CD4-positive, alpha-beta T cell treated with Interleukin-4 for 1 hour (primary cell): ENCODE measurements at places on chromosomes 7 and 10.
A peak's percentile ranks its signal among the peaks of the same experiment; 100 is the strongest.

GRCh38 chr7:5237286-5237685, 45.5 kb upstream of the SLC29A4 start:
- DNase-seq, result peak; percentile 49

DNA sequence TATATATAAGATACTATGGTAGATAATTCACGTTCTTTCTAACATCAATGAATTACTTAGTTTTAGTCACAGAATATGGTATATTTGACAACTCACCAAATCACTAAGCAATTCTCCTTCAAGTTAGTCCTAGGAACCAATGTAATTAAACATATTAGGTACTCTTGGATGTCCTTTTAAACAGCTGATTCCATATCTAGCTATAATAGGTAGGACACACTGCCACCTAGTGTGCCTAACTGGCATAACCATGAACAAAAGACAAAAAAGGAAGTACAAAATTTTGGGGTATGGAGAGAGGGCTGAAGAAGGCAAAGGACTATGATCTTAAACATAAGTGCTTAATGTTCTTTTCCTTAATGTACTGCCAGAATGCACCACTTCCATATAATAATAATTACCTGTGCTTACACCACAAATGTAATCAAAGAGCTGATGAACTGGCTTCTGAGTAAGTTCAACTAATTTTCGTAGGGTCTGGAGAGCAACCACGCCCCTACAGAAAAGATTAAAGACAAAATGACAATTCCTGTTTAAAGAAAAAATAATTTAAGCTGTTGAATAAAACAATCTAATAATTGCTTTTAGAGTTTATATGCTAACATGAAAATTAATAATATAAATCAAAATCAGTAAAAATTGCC, 28.7 kb downstream of the PNPLA8 start:
- DNase-seq, result peak; percentile 62

DNA sequence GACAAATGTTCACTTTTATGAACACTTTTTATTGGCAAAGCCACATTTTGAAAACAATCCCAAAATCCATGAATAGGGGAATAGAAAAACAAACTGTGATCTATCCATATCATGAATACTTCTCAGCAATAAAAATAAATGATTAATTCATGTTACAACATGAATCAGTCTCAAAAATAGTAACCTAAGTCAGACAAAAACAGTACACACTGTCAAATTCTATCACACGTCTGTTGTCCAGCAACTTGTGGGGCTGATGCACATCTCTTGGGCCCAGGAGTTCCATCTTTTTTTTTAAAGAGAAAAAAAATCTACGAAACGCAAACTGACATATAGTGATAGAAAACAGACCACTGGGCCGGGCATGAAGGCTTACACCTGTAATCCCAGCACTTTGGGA, 71.0 kb downstream of the LARP4B start:
- no peak for DNase-seq

GRCh38 chr10:58743466-58744115, 230.9 kb downstream of the BICC1 start:
- no peak for DNase-seq

GRCh38 chr7:112708236-112708635, 82.0 kb downstream of the TMEM168 start:
- DNase-seq, result no peak

DNA sequence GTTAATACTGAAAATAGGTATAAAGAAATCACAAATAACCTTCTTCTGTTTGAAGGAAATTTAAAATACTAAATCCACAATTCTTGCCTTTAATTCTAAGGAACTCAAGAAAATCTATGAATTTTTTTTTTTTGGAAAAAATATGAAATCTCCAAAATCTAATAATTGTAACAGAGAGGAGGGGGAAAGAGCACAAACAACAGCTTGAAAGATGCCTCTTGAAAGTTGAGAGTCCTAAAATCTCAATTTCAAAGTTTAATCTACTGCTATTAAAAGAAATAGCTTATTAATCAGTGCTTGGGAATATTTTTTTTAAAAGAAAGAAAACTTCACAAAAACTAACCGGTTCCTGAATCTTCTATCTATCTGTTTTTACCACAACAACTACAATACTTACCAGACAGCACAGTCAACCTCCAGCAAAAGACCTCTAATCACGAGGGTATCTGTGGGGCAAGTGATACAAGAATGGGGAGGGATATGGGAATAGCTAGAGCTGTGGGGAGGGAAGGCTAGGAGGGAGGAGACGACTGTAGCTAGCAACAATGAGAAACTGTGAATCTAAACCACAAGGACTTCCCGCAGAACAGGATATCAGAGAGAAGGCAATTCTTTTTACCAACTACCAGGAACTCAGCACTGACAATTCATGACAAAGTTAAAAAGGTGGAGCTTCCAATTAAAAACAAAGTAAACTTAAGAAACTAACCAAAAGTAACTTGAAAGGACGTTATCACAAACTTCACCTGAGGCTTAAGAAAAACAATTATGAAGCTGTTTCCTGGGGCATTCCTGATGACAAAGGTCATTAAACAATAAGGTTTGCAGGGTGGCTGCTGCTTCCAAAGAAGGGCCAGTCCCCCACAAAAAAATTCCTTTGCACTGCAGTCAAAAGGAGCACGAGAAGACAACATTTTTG, at the start of gene USP54:
USP54 (minus strand) TSS at position 462 of the 919 bp plus-strand sequence. CDS start 15,684 bp downstream, outside the sequence.
- DNase-seq, result peak; percentile 52

DNA sequence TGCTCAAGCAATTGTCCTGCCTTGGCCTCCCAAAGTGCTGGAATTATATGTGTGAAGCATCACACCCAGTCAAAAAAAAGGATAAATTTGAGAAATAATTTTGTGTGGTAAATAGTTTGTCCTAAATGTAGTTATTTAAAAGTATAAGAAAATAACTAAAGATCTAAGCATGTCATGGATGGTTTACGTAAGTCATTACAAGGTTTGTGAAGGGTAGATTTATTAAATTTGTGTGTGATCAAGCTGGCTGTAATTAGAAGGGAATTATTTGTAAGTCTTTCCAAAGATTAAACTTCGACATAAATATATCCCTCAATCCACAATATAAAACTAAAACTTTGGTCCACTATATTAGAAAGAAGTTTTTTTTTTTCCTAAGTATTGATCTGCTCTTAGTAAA, 28.6 kb downstream of the ORC5 start:
- no peak for DNase-seq

DNA sequence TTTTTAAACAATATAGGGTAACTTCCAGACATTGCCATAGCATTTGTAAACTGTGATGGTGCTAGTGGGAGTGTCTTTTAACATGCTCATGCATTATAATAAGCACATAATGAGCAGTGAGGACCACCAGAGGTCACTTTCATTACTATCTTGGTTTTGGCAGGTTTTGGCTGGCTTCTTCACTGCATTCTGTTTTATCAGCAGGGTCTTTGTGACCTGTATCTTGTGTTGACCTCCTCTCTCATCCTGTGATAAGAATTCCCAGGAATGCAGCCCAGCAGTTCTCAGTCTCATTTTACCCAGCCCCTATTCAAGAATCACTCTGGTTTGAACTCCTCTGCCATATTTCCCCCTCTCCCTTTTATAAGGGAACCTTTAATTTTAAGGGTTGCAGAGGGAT, 91.3 kb downstream of the ZNF467 start:
- DNase-seq, result no peak

DNA sequence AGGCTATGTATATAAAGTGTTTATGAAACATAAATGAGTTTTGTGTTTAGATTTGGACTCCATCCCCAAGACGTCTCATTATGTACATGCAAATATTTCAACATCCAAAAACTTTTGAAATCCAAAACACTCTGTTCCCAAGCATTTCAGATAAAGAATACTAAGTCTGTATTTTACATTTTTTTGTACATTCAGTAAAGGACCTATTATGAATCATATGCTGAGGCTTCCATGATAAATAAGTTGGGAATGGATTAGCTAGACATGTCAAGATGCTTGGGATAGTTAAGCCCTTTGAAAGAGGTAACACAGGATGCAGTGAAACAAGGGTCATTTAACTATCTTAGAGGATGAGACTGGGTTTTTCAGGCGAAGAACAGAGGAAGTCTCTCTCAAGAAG, 262.9 kb downstream of the SNX13 start:
- no peak for DNase-seq

DNA sequence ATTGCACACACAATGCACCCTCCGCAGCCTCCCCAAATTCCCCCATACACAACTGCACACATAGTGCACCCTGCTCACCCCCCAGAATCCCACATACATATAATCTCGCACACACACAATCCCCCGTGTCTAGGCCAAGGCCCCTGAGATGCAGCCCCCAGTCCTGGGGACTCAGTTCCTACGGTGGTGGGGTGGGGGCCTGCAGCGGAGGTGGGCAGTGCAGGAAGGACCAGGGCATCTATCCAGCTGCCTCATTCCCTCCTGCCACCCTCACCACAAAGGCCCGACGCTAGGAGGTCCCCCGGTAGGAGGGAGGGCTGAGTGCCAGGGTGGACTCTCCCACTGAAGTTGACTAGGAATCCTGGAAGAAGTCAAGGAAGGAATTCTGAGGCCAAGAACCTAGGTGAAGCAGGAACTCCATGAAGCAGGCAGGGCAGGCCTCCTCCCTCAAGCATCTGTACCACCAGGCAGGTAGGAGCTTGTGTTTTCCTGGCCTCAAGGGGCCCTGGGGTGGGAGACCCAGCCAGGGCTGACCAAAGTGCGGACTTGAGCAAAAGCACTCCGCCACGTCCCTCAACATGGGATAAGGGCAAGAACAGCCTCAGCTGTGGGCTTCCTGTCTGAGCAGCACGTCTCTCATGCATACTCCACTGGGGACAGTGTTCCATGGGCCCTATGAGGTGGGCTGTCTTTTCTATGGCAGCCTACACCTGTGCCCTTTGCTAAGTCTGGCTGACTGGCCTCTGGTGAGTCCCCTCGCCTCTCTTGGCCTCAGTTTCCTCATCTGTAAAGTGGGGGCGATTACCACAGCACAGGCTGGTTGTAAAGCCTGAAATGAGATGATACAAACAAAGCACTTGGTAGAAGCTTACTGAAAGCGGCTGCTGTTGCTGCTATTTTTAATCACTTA, 145.7 kb downstream of the MAPK8 start:
- no peak for DNase-seq

GRCh38 chr7:137120690-137121089, 222.8 kb downstream of the PTN start:
- no peak for DNase-seq

GRCh38 chr10:59877191-59877671, 29.1 kb downstream of the CCDC6 start:
- no peak for DNase-seq

DNA sequence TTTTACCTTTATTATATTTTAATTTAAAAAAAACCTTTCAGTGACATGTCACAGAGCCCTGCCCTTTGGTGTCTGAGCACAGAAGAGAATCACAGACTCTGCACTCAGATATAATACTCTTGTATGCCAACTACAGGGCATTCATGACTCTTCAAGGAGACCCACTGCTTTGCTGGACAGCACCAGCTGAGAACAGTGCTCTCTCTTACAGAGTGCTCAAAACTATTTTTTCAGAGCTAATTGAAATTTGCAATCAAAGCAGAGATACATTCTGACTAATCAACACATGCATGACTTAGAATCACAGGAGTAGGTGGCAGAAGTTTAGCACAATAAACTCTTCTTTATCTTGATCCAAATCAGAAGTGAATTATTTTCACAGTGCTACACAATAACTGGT, 99.1 kb downstream of the OSBPL3 start:
- no peak for DNase-seq

GRCh38 chr7:128804484-128804883, 12.7 kb downstream of the CCDC136 start:
- DNase-seq, result no peak

GRCh38 chr10:89861584-89862301, 160.4 kb downstream of the KIF20B start:
- no peak for DNase-seq

GRCh38 chr7:45061806-45062425, 26.9 kb downstream of the NACAD start:
- no peak for DNase-seq

GRCh38 chr10:88756660-88757059, 3.2 kb upstream of the LIPN start:
- no peak for DNase-seq

GRCh38 chr10:114283535-114284234, 44.6 kb downstream of the VWA2 start:
- no peak for DNase-seq

DNA sequence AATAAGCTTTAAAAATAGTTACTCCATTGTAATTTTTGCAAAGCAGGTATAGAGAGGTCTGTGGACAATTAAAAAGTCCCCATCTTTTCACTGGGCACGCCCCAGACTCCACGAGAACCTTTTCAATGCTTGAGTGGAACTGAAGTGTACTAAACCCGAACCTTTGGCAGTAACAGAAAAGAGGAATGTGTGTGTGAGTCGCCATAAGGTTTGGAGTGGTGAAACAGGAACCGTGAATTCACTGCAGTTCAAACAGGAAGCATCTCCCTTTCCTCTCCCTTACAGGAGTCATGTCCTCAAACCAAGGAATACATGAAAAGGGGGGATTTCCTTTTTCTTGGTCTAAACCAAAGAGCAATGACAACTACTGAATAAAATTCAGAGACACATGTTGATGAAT, 23.2 kb downstream of the NDUFB2 start:
- DNase-seq, result no peak

- DNase-seq, result no peak
These were observed 359.3 kb downstream of the PCLO start for GRCh38 chr7:82803411-82803810.

- peak; percentile 60 for DNase-seq
These were observed 75.4 kb downstream of the ADARB2 start for GRCh38 chr10:1661859-1662437.

- peak; percentile 16 for DNase-seq
These were observed 17.0 kb upstream of the ECHDC3 start for GRCh38 chr10:11724938-11725776.

- no peak for DNase-seq
These were observed 289.6 kb downstream of the POM121L12 start for GRCh38 chr7:53325061-53325460.

DNA sequence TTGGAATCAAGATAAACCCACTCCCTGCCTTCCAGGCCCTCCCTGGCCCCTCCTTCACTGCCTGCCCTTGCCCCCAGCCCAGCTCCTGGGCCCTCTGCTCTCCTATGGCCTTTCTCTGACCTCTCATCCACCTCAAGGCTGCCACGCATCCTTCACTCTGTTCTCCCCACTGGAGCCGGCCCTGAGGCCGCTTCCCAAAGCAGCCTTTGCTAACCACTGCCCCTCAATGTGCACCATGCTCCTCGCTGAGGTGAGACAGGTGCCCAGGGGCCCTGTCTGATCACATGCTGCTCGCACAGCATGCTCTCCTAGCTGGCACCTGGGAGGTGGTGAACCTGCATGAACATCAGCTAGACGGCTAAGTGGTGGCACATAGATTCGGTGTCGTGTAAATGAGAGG, 138.5 kb upstream of the RET start:
- DNase-seq, result no peak

DNA sequence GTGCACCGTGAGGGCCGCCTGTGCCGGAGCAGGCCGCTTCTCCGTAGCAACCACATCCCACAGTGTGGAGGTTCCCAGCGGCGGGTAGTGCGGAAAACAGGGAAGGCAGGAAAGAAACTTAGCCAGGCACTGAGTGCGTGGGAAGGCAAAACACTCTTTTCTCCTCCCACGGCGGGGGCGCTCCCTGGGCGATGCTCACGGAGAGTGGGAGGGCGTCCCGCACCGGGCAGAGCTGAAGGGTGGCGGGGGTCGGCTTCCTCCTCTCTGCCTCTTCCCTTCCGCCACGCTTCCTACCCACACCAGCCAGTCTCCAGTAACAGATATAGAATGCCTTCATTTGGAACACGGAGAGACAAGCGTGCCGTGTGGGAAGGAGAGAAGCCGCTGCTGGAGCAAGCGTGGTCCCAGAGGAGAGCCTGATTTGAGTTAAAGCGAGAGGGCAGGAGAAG, 252.5 kb downstream of the PAXIP1 start:
- DNase-seq, result no peak
